ENCODE measurements at places on chromosomes 11 and 22.

- no peak for DNase-seq
These were observed 369.7 kb downstream of the MN1 start for GRCh38 chr22:27431896-27432295.

- no peak for DNase-seq
These were observed 330.6 kb upstream of the MPPED2 start for GRCh38 chr11:30916764-30917163.

DNA sequence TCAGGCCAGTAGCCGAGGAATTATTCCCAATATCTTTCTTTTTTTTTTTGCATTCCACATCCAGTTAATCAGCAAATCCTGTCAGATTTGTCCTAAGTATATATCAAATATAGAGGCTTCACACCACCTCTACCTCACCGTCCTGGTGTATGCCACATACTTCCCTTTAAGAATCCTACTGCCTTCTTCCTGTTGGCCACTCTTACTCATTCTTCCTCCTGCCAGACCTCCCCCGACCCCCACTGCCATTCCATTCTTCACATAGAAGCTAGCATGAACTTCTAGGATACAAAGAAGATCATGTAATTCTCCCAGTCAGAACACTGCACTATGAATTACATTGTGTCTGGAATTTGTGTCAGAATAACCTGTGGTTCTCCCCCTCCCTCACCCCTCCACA is 89.5 kb downstream of the TRIM44 start:
- no peak for DNase-seq

DNA sequence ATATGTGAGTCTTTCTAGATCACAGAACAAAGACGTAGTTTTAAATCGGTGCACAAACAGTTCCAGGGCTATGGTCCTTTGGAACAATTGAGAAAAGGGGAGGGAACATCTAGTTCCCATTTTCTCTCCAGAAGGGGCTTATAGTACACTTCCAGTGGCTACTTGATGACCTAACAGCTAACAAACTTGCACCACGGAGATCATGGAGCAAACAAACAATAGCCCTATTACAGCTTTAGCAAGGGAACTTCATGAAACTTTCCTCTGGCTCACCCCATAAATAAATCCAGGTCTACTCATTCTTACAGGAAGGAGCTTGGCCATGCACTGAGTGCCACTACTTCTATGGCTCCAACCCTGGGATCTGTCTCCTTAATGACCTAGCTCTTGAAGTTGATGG is 8.3 kb upstream of the FOLR2 start:
- no peak for DNase-seq

DNA sequence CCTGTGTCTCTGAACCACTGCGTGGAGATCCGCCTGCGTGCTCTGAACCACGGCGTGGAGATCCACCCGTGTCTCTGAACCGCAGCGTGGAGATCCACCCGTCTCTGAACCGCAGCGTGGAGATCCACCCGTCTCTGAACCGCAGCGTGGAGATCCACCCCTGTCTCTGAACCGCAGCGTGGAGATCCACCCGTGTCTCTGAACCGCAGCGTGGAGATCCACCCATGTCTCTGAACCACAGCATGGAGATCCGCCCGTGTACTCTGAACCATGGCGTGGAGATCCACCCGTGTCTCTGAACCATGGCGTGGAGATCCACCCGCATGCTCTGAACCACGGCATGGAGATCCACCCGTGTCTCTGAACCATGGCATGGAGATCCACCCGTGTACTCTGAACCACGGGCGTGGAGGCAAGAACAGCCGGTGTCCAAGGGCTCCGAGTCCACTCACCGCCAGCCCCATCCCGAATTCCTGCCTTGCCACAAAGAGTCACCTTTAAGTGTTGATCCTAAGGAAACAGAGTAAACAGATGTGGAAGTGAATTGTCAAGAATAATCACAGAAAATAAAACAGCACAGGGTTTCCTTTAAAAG is 659.4 kb downstream of the BRD1 start:
- DNase-seq: no peak

DNA sequence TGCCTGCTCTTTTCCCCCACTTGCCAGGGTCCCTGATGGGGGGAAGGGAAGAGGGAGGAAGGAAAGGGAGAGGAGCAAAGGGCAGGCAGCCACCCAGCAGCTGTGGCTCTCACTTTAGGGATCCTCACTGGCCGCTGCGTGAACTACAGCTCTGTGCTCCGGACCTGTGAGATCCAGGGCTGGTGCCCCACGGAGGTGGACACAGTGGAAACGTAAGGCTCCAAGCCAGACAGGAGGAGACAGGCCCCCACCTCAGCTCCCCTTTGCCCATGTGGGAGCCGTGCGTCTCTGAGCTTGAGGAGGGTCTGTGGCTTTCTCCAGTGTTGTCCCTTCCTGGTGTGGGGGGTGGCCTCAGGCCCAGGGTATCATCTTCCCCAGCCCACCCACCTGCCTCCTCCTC is 9.9 kb downstream of the P2RX3 start:
- DNase-seq: no peak

GRCh38 chr11:4539603-4540219 is 5.3 kb upstream of the OR52M1 start:
- peak; percentile 23 for DNase-seq

DNA sequence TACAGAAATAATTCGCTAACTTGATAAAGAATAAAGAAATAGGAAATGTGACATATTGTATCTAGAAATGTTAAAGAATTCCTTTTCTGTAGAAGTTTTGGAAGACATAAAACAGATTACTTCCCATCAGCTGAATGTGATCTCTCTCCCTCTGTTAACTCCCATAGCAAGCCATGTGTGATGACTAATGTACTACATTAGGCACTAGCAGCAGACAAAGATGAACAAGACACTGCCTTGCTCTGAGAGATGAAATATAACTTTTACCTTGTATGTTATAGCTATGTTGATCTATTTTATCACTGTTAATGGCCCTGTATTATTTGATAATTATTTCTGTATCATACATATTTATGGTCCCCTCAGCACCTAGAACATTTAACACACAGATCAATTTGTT is 817.2 kb downstream of the LRRC4C start:
- no peak for DNase-seq

- no peak for DNase-seq
These were observed 5.1 kb downstream of the APBB1 start for GRCh38 chr11:6413791-6414201.

DNA sequence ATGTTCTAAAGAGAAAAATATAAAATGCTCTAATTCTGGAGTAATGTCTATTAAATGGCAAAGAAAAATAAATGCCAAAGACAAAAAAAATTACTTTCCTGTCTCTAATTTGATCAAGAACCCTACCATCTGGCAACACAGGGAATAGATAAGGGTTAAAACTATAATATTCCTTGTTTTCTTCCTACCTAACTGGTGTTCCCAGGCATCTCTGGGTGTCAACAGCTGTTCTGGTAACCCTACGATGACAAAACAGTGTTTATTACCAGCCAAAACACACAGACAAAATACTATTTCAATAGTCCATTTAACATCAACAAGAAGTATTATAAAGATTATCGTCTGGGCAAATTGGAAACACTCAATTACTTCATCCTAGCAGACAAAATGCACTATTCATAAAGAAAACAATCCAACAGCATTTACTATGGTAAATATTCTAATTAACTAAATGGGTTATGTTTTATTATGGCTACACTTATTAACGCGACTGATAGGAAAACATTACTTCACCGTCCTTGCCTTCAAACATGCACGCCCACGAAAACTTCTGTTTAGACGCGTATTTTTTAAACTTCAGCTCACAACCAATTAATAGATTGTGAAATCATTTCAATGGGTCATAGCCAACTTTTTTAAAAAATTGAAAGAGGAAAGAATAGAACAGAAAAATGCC is 50.6 kb downstream of the LGR4 start:
- no peak for DNase-seq

DNA sequence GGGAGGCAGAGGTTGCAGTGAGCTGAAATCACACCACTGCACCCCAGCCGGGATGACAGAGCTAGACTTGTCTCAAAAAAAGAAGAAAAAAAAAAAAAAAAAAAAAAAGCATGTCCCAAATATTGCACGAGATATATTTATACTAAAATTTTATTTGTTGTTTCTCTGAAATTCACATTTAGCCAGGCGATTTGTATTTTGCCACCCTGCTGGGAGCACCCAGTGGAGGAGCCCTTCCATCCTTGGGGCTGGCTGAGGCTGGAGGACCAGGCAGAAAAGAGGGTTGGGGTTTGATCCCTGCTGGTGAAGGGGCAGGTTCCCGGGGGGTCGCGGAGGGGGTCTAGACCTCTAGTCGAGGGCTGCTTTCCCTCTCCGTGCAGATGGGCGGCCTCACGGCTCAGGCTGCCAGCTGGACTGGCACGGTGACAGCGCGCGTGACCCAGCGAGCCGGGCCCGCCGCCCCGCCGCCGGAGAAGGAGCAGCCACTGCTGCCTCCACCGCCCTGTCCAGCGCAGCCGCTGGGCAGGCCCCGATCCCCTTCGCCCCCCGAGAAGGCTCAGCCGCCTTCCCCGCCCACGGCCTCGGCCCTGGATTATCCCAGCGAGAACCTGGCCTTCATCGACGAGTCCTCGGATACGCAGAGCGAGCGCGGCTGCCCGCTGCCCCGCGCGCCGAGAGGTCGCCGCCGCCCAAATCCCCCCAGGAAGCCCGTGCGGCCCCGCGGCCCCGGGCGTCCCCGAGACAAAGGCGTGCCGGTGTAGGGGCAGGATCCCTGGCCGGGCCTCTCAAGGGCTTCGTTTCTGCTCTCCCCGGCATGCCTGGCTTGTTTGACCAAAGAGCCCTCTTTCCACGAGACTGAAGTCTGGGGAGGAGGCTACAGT is 952 bp upstream of the CATSPERZ start:
- DNase-seq: no peak

DNA sequence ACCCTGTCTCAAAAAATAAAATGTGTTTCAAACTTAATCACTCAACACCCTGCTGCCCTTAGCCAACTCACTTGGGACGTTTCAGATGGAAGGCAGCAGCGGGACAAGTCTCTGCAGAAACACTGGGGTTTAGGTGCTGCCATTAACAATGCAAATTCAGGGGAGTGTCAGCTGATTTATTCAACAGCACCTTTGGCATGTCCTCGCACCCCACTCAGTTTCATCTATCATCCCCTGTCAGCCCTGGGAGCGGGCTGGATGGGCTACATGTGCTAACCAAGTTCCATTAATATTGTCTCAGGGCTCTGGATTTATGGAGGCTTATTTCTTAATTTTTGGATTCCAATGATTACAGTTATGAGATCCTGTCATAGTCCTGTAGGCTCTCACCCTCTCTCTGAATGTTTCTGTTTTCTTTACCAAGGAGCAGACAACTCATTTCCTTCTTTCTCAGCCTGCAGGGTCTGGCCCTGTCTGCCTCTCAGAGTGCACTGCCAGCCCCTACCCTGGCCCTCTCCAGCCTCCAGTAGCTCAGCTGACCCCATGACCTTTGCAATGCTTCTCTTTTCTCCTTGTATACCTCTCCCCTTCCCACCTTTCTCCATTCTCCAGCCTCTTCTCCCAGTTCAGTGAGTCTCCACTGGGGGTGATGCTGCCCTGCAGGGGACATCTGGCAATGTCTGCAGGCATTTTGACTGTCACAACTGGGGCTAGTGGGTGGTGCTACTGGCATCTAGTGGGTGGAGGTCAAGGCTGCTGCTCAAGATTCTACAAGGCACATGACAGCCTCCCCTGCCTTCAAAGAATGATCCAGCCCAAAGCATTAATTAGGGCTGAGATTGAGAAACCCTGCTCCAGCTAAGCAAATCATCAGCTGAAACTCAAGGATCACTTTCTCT is 79.0 kb downstream of the APIP start:
- DNase-seq: no peak

DNA sequence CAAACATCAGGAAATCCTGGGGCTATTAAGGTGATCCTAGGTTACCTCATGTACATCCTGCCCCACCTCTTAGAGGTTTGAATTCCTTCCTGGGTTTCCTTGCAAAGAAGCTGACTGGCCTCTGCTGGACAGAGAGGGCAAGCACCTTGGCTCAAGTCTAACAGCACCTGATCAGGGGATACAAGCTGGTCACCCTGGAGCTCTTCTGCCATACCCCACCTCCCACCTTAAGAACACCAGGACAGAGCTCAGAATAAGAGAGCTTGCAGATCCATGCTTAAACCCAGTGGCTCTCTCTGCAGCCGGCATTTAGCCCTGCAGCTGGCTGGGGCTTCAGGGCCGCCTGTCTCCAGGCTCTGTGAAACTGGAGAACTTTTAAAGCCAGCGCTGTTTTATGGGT is 386.6 kb upstream of the NARS2 start:
- no peak for DNase-seq

DNA sequence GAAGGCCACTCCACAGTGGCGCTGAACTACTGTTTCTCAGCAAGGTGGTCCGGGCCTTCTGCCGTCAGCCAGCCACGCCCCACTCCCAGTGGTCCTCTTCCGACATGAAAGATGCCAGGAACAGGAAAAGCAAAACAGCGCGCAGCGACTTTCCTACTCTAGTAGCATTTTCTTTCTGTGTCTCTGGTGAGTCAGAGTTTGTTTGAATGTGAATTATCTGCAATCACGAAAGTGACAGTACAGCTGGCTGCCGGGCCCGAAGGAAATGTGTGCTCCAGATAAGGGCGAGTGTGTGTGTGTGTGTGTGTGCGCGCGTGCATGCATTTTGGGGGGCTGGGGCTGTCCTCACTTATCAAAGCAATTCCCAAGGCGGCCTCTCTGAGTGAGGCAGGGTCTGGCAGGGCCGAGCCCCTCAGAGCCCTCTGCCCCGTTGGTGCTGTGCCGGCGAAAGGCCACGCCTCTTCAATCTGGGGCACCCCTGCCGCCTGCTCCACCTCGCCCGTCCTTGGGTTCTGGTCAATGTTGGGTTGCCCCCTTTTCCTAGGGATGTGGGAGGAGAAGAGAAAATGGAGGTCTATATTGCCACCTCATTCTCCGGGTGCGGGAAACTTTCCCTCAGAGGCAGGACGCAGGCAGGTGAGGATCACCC is 288.5 kb downstream of the KIRREL3 start:
- no peak for DNase-seq

- no peak for DNase-seq
These were observed 167.5 kb downstream of the CNTN5 start for GRCh38 chr11:99188221-99188620.

DNA sequence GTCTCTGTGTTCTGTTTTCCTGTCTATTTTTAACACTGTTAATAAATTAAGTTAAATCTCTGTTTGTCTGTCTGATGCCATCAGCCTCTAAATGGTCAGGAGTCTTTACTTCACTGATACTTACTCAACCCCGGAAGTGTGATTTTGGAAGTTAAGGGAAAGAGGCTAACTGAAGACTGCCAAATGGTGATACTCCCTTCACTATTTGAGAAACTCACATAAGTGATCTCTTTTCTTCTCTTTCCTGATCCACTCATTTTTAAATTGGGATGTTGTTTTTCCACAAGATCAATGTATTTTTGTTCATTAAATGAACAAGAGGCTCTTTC is 389 bp upstream of the CASP12 start:
- DNase-seq: no peak

DNA sequence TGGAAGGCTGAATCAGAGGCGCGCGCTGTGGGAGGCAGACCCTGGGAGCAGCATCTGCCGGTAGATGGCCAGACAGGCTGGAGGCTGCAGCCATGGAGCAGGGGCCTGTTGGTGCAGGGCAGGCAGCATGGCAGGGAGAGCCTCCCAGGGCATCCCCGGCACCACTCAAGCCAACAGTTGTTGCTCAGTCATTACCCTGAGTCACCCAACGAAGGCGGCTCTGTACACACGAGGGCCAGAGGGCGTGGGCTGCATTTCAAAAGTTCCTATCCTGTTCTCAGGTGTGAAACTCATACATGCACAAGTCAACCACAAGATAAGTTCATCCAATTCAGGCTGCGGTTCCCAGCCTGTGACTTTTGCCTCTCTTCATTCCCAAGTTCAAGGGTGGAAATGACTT is 2.6 kb downstream of the ANO1 start:
- no peak for DNase-seq

Data from NCI-H2227 treated with DMSO at 0.1 percent for 48 hours (cell line).